Adipocyte (in vitro differentiated cells): ENCODE measurements at places on chromosomes 12 and 14.
A peak's percentile ranks its signal among the peaks of the same experiment; 100 is the strongest.

DNA sequence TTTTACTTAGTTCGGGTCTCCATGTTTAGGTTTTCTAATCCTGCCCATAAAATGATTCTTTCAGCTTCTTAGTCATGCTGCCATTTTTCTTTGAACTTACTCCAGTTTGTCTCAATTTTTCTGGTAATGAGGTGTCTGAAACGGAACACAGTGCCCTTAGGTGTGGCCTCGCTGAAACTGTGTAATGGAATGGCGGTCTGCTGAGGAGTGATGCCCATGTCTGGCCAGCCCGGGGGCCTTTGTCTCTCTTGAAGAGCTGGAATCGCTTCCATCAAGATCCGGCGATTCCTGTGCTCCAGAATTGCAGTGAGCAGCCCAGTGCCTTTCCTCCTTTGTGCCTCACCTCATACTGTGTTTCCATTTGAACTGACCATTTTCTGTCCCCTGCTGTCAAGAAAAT lies 112.5 kb downstream of the FBXL14 start:
- no peak for DNase-seq

- no peak for DNase-seq
Measured at GRCh38 chr14:92652413-92653151, 95.8 kb downstream of the LGMN start.

- DNase-seq: no peak
Measured at GRCh38 chr12:49972641-49973360, at the start of gene AQP6. AQP6 (plus strand) TSS chr12:49972947; CDS start chr12:49973174, 227 bp downstream.

GRCh38 chr12:122203301-122204166 lies at the start of gene B3GNT4:
B3GNT4 (plus strand) TSS chr12:122203709; CDS start chr12:122204619, 910 bp downstream.
- DNase-seq: peak; percentile 76

DNA sequence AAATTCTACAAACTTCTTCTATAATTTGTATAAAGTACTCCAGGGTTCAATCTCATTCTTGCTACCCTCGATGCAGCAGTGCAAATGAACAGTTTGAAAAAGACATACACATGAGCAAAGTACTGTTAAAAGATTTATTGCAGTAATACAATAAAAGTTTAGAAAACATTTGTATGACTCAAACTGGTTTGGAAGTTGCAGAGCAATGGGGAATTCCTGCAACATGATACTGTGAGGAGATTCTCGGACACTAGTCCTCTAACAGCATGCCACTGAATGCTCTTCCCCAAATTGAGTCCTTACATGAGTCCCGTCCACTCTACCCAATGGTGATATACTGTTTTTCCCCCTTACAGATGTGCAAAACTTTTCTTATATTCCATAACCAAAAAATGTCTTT lies 45.4 kb downstream of the ATG14 start:
- DNase-seq: peak; percentile 57

DNA sequence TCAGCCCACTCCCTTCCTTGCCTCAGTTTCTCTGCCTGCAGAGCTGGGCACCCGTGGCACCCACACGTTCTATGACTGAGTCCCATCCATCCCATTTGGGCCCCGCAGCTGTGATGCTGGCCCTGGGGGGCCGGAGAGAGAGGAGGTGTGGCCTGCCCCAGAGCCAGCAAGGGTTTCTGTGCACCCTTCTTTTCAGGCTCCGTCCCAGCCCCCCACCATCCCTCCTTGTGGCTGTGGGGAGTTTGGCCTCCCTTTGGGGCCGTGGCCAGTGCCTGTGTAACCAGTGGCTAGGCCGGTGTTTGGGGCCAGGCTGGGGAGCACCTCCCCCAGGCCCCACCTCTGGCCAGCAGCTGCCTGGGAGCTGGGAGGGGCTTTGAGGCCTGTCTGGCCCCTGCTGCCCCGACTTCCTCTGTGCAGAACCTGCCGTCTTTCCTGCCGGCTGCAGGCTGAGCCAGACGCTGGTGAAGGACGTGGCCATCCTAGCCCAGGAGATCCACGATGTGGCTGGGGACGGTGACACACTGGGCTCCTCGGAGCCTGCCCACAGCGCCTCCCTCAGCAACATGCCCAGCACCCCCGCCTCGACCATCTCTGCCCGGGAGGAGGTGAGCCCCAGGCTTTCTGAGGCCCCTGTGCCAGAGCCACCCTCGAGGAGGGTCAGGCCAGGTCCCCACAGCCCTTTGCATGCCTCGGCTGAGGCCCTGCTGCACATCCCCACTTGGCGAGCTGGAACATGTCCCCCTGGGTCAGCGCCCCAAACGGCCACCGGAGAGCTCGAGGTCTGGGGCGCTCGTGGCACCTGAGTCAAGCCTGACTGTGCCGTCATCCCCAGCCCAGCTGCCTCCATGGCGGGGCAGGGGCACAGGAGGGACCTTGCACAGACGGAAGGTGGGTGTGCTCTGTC lies 27.7 kb downstream of the CEP170B start:
- no peak for DNase-seq

GRCh38 chr12:46108721-46109120 lies 118.3 kb upstream of the SCAF11 start:
- DNase-seq: no peak

GRCh38 chr12:66804563-66804974 lies 125.7 kb upstream of the GRIP1 start:
- DNase-seq: no peak

GRCh38 chr12:25051656-25052195 lies 102.8 kb upstream of the BCAT1 start:
- DNase-seq: no peak

GRCh38 chr14:42665083-42665482 lies 1058.4 kb downstream of the LRFN5 start:
- DNase-seq: no peak

- DNase-seq: no peak
Measured at GRCh38 chr12:6394398-6394797, 10.4 kb downstream of the LTBR start.

DNA sequence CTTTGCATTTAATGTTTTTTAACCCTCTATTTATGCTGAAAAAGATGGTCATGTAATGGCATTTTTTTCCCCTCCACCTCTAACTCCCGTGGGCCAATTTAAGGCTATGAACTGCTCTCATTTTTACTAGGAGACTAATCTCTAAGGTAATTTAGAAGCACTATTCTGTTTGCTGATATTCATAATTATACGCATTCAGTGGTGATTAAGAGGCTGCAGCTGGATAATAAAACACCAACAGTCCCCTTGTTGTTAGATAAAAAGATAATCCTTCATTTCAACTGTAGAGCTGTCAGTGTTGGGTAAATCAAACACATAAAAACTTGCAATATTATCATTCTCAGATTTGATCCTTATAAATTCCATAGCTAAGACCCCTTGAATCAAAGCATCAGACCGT lies 8.9 kb downstream of the MYO1H start:
- no peak for DNase-seq

- no peak for DNase-seq
Measured at GRCh38 chr14:67821121-67821520, 1.5 kb downstream of the RAD51B start.

GRCh38 chr14:65915125-65915524 lies 502.6 kb downstream of the FUT8 start:
- DNase-seq: no peak

DNA sequence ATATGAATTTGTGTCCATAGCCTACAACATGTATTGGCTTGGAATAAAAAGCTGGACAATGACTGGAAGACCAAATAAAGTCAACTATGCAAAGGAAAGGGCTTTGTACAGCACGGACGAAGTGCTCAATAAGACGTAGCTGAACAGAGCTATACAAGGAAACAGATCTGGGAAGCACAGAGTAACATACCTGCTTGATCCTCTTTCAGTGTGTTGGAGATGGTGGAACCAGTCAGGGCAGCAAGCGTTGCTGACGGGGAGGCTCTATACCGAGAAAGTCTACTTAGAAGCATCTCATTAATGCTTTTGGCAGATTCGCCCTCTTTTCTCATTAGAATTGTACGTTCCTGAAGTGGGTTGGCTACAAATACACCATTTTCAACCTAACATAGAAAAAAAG lies 99.3 kb downstream of the HECTD4 start:
- no peak for DNase-seq

GRCh38 chr14:41899416-41899815 lies 292.7 kb downstream of the LRFN5 start:
- peak; percentile 25 for DNase-seq

GRCh38 chr14:50804181-50804721 lies 26.7 kb downstream of the NIN start:
- peak; percentile 47 for DNase-seq

- peak; percentile 73 for DNase-seq
Measured at GRCh38 chr12:15982471-15982870, 71.3 kb downstream of the DERA start.

GRCh38 chr14:66085665-66086064 lies 400.5 kb upstream of the CCDC196 start:
- no peak for DNase-seq

- DNase-seq: peak; percentile 51
Measured at GRCh38 chr14:69685716-69686115, 74.3 kb downstream of the SUSD6 start.
